Inflammatory macrophage treated with lipopolysaccharide for 1 hour (primary cell): ENCODE measurements at places on chromosomes 16 and 17.

DNA sequence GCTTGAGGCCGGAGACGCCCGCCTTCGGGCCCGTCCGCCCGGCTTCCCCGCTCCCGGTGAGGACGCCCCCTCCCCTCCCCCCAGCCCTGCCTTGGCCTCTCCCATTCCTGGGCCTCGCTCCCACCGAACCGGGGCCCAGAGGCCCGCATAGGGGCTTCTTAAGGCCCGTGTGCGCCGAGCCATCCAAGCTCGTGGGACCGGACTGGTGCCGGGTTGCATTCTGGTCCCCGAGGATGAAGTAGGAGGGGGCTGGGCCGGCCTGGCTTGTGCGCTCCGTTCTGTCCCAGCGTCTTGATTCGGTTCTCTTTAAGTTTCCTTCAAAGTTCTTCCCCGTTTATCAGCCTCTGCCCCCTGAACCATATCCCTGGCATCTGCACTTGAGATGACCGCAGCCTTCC lies 488 bp downstream of the SENP3 start:
- DNase-seq, result no peak

DNA sequence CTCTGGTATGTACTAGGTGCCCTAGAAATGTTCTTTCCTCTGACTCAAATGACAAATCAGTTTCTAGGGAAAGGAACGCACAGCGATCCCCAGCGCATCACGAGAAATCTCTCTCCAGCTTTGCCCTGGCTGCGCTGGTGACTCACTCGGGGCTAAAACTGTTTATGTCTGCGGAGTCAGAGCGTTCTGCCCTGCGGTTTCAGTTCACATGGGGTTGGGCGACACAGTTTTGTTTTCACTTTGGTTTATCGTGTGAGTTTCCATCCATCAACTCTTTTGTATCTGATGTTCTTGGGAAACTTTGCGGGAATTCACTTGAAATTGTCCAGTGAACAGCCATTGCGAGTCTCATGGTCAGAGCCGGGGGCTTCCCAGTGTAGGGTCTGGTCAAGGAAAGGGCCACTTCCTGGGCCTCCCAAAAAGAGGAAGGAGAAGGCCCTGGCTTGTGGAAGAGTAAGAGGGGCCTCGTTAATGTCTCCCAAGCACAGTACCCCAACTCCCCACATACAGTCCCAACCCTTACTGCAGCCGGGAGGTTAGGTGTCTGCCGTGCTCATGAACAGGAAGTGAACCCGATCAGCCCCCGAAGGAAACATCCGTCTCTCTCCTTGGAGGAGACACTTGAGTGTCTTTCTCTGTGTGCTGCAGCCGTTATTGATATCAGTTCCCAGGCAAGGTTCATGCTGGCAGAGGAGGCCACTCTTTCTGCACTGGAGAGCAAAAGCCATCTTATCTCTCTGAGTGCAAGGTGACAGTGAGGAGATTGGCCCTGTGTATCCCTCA lies 643.2 kb downstream of the WWOX start:
- DNase-seq, result peak; percentile 78

DNA sequence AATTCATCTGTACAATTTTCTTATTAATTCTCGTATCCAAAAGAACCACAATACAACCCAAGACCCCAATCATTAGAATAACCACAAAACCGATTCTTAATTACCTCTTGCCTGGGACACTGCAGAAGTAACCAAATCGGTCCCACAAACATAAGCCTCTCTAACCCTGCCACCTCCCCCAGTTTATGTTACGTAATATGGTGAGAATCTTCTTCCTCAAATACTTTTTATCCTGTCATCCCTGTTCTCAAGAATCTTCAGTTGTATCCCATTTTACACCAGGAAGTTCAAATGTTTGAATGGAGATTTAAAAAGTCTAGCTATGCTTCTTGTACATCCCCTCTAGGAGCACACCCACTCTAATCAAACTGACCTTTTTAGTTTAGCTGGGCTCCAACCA lies 269.3 kb upstream of the TBX2 start:
- DNase-seq, result peak; percentile 47

GRCh38 chr17:47207143-47208067 lies 1.7 kb upstream of the MYL4 start:
- DNase-seq, result no peak

- no peak for DNase-seq
Observed at GRCh38 chr17:82245134-82246039, 16.5 kb downstream of the SLC16A3 start.

DNA sequence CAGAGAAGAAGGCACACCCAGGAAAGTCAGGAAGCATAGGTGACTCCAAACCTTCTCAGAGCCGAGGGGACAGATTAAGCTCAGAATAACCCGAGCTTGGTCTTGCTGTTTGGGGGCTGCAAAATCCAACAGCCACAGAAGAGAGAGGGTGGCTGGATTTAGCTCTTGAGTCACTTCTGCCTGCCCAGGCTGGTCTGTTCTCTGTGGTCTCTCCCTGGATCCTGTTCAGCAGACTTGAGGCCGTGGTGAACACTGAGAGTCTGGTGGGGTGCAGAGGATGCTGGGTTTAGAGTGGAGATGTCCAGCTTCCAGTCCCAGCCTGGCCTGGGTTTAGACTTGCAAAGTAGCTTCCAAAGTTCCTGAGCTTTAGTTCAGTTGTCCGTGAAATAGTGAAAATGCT lies 8.8 kb downstream of the SLC26A11 start:
- DNase-seq, result no peak

DNA sequence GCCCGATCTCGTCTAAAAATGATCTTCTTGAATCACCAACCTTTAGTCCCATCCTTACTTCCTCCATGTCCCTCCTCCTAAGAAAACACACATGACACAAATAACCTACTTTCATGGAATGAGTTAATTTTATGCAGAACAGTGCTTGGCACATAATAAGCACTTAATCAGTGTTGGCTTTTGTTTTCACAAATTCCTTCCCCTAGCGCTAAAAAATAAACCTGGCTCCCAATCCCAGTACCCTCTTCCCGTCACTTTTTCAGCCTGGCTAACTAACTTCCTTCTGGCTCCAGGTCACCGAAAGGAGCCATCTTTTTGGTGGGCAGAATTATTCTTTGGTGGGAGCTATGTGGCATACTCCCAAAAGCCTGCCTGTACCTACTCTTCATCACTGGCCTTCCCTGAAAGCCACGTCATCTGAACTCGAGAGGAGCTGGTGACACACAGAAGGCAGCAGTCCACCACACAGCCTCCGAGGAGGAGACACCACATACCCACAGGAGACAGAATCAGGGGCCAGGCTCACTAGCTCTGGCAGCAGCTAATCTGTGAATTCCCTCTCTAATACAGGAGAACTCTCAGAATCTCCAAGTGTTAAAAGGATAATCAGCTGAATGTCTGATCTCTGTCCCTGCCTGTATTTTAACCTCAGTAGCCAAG lies 114.5 kb downstream of the SMG6 start:
- no peak for DNase-seq

DNA sequence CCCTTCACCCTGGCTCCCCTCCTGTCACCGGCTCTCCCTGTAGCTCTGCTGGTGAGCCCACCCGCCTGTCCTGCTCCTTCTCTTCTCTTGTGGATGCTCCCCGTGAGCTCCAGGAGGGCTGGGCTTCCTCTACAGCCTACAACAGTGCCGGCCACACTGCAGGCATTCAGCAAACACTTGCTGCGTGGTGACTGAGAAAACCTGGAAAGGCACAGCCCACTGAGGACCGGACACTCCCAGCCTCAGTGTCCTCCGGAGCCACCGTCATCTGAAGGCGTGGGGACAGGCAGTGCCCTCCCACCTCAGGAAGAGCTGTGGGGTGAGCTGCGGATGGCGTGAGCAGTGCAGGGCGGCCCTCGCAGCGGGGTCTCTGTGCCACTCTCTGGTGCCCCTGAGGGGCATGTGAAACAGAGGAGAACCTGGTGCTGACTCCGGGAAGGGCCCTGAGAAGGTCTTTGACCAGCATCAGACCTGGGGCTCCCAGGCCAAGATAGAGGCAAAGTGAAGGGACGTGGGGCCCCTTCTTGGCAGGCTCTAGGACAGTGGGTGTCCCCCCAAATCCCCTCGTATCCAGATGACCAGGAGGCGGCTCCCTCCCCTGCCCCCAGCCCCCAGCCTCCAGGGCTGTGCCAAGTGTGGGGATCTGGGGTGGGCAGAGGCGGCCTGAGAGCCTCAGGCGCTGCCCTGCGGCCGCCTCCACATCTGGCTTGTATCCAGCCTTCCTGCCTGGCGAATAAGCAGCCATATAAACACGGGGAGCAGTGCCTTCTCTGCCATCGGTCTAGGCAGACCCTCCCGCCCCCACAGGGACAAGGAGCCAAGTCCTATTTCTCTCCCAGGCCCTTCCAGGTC lies 44.0 kb upstream of the PABPN1L start:
- no peak for DNase-seq

GRCh38 chr16:28498666-28499381 lies 4.4 kb downstream of the APOBR start:
- DNase-seq, result no peak

GRCh38 chr17:64024215-64024654 lies 3.8 kb upstream of the ICAM2 start:
- no peak for DNase-seq

DNA sequence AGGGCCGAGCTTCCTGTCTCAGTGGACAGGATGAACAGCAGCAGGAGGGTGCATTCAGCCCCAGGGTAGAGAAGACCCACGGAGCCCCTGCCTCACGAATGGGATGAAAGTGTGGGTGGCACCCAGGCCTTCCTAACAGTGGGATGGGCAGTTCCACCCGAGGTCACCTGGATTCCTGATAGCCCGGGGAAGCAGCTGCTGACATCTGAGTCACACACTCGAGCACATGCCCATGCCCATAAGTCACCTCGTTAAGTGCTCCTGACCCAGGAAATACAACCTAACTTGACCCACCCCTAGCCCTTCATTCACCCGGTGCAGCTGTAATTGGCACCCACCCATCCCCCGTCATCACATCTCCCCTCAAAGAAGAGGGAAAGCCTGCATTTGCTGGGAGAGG lies 85.3 kb upstream of the FOXF1 start:
- DNase-seq, result no peak

DNA sequence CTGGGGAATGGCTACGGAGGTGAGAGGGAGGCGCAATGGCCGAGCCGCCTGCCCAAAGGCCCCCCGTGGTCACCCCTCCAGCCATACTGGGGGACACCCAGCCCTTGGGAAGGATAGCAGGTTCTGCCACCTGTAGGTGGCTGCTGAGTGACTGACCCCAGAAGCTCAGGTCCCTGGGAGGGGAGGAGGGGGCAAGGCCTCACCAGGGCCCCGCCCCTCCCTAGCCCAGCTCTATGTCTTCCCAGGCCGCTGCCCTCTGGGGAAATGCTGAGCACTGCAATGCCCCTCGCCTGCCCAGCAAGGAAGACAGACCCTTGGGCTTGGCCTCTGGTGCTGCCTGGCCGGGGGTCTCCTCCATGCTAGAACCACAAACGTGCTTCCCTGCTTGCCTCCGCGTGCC lies 11.4 kb upstream of the CLDN9 start:
- DNase-seq, result no peak

DNA sequence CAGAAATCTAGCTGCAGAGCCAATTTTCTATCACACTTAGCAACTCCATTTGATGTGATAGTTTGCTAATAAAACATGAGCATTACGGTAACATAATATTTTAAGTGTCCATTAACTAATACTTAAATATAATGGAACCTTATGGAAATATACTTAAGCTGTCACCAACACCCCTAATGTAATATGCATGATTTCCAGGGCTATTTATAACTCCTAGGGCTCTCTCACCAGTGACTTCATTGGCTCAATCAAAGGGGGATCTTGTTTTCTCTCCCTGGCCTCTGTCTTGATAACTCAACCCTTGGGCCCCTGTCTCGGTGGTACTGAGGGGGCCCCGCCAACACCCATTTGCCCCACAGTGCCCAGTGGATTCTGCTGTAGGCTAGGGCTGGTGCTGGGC lies 170.4 kb downstream of the SALL1 start:
- DNase-seq, result no peak

- DNase-seq, result no peak
Observed at GRCh38 chr16:77647726-77648125, 74.6 kb upstream of the NUDT7 start.

DNA sequence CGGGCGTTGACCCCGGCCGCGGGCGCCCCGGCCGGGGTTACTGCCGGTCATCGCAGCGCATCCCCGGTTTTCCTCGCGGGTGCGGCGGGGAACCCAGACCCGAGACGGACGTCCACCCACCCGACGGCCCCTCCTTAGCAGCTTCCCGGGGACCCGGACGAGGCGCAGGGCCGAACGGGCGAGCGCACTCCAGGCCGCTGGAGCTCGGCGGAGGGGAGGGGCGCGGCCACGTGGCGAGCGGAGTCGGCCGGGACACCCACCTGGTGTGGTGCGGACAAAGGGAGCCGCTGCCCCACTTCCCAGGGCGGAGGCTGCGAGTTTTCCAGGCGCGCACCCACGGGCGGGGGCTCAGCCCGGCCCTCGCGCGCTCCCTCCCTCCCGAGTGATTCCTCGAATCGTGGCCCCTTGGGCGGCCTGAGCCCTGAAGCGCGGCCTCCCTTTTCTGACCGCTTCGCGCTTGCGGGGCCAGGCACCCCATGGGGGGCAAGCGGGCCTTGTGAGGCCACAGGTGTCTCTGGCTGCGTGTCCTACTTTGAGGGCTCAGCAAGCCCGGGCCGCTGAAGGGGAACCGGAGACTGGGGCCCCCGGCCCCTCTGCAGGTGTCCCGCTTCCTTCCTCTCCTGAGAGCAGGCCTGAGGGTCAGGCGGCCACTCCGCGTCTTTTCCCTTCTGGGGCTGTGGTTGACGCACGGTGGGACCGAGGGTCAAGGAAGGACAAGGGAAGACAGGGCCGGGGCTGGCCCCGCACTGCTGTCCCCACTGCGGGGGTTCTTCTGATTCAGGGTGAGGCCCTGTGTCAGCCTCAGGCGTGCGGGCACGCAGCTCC lies 1.1 kb upstream of the FASN start:
- no peak for DNase-seq

DNA sequence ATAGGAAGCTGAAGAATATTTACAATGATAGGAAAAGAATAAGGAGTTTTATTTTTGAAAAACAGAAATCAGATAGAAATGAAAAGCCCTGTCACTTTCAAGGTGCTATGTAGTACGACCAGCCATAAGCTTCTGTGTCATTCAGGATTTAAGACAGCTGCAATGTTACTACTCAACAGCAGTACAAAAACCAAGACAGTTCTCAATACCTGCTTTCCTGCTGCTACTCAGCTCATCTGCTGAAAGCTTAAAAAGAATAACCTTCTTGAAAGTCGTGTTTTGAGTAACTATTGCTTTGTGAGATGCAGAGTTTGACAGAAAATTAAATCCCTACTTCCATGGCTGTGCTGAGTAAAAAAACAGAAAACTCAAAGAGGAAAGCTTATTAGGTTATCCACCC lies 8.7 kb downstream of the GRB2 start:
- DNase-seq, result no peak

DNA sequence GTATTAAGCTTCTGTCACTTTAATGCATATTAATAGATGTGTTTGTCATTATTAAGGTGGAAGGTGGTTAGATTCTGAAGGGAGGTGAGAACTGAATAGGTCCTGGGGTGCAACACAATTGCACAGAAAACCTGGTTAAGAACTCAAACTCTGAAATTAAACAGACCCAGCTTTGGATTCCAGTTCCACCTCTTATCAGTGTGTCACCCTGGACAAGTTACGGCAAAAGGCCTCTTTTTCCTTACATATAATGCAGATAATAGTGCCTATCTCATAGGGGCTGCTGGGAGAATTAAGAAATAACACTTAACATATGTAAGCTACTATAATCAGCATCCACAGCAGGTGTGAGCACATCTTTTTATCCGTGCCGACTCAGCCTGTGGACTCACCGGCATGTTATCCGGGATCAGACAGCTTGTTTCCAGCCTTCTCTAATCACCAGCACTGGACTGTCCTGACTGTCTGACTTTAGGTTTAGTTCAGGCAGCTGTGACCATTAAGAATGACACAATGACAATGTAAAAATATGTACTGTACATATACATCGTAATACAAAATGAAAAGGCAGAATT lies 31.4 kb downstream of the TEX2 start:
- DNase-seq, result no peak

GRCh38 chr16:60646631-60647030 lies 1389.6 kb downstream of the CDH8 start:
- no peak for DNase-seq
